ENCODE measurements at places on chromosomes 1 and 21. TPM values are rescaled to one million over a fixed set of nuclear protein-coding genes. Genes with fewer than 3 reads are reported as not detected.

Gene TNFAIP8L2
- 1.2 TPM for total RNA-seq

Gene FCER1G
- 6.6 TPM for total RNA-seq

DNA sequence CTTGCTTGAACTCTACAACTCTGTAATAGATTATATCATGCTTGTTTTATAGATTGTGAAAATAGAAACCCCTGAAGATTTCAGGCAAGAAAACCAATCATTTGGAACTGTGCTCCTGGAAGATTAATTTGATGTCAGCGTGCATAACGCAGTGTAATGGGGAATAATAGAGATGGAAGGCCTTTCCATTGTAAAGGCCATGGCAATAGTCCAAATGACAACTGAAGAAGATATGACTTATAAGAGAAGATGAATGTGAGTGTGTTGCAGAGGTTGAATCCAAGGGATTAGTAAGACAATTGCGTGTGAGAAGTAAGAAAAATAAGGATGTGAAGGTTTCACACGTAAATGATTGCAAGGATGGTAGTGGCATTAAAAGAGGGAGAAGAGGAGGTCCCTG is 285.0 kb downstream of the DUSP10 start:
- no peak for DNase-seq

Gene CLDN14
- 0.17 TPM for total RNA-seq

Gene NRAS
- total RNA-seq, result 40.6 TPM

Gene SRRM1
- total RNA-seq, result 110 TPM

DNA sequence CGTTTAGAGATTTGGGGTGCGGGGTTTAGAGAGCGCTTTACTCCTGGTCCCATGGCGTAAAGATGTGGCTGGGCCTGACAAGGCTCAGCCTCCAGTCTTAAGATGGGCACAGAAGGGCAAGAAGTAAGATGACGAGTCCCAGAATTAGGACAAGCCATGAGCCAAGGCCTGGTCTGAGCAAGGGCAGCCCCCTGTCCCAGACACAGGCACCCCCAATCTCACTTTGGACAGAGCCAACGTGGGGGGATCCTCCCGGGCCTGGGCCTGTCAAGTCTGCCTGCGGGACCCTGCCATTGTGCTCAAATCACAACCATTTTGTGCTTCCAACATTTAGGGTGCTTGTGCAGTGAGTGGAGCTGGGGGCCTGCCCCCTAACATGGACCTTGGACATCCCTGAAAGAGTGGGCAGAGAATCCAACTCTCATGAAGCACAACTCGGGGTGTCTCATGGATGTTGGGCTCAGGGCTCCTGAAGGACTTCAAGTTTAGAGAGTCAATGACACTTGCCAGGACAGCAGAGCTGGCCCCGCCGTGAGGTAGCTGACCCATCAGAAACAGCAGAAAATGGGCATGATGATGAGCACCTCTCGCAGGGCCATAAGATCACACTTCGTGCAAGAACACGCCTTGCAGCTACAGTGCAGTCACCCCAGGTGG is 52.6 kb downstream of the KIF21B start:
- DNase-seq, result no peak

- DNase-seq, result no peak
Measured at GRCh38 chr1:209728466-209728865, 23.8 kb downstream of the HSD11B1 start.

DNA sequence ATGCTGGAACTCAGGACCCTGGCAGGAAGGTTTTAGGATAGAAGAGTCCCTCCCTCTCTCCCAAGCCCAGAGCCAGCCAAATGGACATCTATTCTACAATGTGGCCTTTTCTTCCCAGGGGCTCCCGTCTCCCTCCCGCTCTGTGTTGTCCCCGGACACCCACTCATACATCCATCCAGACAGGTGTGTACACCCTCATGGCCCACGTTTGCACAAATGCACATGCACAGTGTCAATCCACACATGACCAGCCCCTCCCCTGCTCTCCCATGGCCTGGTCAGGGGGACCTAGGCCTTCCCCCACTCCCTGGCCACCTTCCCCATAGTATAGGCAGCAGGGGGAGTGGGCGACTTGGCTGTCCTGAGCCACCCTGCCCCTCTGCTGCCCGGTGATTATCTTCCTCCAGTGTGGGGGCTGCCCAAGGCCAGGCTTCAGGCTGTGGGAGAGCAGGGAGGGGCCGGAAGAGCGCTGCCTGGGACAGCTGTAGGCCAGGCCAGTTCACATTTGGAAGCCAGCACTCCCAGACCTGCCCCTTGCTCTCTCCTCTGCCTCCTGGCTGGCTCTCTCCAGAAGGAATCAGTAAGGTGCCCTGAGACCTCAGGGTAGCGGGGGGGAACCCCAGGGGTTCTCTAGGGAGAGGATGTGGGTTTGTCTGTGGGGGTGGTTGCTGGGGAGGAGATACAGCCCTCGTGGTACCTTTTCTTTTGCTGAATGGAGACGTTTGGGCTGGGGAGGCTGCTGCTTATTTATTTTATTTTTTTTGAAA is 4.1 kb upstream of the PTPN7 start:
- no peak for DNase-seq

DNA sequence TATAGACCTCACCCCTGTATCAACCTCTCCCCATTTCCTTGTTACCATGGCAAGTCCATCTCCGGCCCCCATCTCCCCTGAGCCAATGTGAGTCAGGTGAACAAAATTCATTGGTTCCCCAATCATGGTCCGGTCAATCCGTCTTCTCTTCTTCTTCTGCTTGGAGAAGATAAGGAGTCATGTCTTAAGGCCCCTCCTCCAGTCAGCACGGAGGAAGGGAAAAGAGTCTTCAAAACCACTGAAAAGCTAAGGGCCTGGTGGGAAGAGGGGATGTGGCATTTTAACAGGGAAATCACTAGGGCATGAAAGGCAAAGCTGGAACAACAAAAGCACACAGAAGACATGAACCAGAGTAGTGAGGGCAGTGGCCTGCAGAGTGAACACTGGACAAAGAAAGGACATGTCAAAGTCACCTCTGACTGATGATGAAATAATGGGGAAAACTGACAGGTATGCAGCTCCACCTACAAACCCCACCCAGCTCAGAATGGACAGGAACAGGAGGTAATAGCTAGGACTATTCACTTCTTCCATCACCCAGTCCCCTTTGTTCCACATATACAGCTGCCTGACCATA is 4.4 kb downstream of the CDC42SE1 start:
- no peak for DNase-seq

DNA sequence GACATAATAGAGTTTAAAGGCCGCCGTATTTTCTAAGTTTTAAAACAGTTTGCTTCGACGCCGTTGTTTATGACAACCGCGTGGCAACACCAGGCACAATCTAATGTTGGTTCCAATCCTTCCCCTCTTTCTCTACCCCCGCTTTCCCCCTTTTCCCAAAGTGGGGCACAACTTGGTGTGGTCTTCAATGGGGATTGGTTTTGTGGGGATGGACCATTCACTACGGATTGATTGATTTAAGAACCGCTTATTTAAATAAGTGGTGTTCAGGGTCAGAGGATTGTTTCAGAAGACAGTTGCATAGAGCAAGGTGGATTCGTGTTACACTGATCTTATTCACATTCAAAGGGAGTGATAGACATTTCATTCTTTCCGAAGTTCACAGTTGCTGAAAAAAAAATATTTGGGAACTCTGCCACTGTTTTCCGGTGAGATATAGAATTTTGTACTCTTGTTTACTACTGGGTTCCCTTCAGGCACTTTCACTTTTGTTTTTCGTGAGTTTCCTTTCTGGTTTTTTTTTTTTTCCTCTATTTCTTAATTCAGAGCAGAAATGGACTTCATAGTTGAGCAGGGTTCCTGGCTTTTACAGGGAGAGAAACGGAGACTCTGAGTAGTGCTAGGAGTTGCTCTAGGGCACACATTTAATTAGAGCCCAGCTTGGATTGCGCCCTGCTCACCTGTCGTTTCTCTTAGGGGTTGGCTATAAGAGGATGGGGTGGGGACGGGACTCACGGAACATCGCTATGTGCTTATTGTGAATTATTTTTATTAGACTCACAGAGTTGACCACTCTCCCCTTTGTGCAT is 79.6 kb upstream of the AK4 start:
- peak; percentile 53 for DNase-seq

All from colonic mucosa (tissue), 4 donors.